ENCODE measurements at places on chromosomes 11 and 22.

DNA sequence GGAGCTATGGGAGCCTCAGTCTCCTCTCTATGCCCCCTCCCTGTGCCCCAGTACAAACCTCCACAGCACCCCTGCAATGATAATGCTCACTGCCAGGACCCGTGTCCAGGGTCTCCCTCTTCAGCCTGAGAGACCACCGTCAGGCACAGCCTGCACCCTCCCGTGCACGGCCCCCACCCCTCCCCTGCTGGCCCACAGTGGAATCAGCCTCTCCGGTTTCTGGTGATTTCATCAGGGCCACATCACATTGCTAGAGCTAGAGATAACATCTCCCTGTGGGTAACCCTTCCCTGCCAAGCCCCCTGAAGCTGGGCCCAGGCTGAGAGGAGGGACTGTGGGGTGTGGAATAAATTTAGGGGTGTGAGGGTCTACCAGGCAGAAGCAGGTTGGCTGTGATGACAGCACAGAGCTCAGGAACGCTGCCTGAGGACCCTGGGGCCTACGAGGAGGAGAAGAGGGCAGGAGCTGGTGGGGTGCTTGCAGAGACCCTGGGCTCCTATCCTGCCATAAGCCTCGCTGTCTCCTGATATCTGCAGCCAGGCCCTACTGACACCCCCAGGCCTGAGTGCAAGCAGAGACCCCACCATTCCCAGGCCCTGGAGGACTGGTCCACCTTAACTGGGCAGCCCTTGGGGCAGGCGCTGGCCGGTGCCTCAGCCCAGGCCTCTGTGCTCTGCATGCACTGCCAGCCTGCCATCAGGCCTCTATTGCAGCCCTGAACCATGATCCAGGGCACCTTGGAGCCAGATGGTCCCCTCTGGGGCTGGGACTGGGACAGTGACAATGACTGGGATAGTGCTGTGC is at the start of gene KLHDC7B:
Gene KLHDC7B (plus strand): TSS at position 378 of the 804 bp plus-strand sequence. CDS start 345 bp downstream, at position 723.
- no peak for DNase-seq

GRCh38 chr22:42863349-42863961 is 6.4 kb upstream of the ARFGAP3 start:
- no peak for DNase-seq

DNA sequence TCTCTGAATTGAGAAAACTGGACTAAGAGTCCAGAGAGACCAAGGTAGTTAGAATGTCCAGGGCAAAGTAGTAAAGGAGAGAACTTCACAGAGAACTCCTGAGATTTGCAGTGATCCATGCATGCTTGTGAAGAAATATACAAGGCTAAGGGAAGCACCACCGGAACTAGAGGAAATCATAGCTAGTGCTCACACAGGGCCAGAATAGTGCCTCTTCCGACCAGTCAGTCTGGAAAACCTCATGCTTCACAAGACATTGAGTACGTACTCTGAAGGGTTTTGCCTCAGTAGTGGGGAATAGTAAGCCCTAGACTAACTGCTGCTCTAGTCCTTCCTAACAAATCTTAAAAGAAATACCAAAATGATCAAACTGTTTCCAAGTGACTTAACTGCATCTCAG is 108.0 kb downstream of the LRRC32 start:
- no peak for DNase-seq

DNA sequence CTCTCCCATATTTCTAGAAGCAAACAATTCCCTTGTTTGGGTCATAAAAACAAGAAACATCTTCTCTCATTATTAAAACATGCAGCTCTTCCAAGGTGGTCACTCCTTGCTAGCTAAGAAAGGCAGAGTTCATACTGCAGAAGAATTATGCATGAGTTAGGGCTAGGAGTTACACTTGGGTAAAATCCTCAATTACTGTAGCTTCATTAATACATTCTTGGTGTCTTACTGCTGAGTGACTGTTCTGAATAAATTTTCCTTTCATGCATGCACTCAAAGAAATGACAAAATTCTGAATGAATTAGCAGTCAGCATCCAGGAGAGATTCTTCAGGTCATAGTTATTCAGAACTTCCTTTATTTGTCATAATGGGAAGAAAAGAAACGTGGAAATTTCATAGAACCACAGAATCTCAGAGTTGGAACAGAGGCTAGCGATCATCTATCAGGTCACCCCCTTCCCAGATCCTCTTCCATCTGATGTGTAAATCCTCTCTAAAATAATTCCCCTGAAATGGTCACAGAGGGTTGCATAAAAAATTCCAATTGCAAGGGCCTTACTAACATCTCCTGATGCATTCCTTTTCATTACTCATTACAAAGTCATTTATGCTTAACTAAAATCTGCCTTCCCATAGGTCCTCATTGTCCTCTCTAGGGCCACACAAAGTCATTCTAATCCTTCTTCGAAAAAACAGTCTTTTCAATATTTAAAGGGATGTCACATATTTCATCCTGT is 771.5 kb downstream of the DLG2 start:
- DNase-seq, result no peak

DNA sequence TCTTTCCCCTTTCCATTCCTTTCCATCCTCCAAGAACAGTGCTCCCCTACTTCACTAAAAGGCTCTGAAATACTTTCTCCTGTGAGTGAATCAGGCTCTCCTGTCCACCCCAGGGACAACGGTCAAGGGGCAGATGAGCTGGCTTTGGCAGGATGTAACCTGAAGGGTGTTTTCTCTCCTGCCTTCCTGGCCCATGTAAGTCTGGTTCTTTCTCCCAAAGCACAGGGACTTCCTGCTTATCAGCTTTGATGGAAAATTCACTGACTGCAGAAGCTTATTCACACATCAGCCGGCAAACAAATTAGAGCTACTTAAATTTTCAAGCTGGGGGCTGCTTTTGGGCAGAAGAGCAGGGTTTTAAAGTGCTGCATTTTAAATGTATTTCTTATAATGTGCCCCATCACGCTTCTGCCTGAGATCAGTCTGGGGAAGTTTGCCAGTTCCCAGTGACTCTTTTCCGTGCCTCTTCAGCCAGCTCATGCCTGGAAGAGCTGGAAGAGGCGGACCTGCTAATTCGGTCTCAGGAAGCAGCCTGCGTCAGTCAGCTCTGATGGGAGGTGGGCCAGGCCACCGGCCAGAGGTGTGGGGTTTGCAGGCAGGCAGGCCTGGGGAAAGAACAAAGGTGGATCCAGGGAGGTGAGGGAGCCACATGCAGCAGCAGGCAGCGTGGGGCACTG is 140.4 kb upstream of the TBCEL start:
- no peak for DNase-seq

- no peak for DNase-seq
Measured at GRCh38 chr22:46577368-46578249, 40.2 kb upstream of the CELSR1 start.

- DNase-seq, result no peak
Measured at GRCh38 chr11:72135891-72136683, 562 bp downstream of the FOLR3 start.

DNA sequence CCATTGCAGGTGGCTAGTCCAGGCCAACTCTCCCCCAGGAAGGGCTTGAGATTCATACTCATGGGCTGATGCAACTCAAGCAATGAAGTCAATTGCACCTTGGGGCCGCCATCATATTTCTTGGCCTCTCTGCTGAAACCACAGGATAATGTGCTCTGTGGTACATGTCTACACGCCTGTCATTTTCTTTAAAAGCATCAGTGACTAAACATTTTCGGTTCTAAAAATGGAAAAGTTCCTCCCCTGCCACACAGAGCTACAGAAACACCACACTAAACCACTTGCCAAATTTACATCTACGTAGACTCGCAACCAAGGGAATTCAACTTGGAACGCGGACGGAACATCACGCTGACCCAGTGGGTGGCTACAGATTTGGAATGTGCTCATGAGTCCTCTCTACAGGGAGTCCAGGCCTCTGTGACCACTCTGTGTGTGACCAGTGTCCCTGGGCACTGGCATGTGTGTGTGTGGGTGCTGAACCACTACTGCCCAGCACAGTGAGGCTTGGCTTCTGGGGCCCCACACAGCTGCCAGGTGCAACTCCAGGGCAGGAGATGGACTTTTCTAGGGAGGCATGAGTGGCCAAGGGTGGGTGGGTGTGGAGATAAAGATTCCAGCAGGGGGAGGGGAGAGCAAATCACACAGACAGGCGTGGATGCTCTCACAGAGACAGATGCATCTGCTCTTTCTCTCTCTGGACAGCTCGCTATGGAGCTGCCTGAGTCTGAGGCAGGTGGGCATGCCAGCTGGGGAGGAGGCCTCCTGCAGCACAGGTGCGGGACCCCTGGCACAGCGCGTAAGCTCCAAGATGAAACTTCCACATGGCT is 261.9 kb downstream of the CTTN start:
- no peak for DNase-seq

DNA sequence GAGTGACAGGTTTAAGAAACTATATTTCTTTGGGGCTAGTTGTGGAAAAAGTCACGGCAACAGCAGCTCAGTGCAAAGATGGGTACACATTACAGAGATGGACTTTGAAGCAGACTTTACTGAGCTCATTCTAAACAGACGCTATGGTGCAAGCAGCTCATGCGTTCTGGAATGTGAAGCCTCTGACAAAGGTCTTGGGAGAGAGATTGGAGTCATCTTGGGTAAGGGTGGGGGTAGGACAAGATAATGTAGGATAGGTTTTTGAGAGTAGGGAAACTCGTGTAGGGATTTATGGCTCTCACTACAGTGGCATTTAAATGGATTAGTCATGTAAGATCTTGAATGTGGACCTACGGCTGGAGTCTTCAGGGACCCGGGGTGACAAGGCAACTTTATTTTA is 36.2 kb upstream of the CLMP start:
- no peak for DNase-seq

DNA sequence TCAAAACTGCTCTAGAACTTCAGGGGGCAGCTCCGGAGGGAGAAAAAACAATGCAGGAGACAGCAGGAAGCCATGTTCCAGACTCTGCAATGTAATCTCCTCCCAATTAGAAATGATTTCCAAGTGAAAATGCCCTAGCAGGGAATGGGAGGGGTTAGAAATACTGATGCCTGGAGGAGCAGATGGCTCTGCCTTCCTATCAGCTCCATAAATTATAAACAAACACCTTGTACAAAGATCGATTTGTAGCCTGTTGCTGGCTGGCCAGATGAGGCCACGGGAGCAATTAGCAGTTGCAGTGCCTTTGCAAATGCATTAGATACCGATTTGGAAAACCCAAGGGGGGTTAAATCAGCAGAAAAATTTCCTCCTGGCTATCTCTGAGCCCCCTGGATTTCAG is 46.6 kb upstream of the CHRM4 start:
- DNase-seq, result no peak

GRCh38 chr22:25896098-25896497 is 154.1 kb downstream of the MYO18B start:
- DNase-seq, result no peak

GRCh38 chr22:24040946-24041345 is 29.8 kb downstream of the CABIN1 start:
- no peak for DNase-seq

DNA sequence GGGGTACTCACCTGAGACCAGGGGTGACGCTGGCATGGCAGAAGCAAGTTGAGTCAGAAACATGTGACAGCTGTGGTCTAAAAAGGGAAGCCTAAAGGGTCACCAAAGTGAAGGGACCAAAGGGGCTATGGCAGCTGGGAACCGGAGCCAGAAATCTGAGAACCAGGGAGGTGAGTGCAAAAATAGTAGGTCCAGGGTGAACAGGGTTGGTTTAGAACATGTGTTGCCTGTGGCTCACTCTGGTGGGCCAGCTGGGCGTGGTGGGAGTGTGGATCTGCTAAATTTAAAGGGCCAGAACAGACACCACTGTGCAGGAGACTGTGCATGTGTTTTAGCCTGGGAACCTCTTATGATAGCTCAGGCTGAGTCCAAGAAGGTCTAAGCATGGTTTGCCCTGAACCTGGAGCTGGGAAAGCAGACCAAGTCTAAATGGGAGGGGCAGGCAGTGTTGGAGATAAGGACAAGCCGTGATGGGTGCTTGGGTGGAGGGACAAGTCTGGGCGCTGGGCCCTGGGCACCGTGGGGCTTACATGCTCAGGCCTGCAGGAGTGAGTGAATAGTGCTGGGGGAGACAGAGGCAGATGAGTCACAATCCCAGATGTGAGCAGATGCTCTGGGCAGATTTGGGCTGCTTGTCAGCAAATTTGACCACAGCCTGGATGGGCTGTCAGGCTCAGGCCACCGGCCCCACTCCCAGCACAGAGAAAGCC is 41.4 kb upstream of the ZBED5 start:
- no peak for DNase-seq

DNA sequence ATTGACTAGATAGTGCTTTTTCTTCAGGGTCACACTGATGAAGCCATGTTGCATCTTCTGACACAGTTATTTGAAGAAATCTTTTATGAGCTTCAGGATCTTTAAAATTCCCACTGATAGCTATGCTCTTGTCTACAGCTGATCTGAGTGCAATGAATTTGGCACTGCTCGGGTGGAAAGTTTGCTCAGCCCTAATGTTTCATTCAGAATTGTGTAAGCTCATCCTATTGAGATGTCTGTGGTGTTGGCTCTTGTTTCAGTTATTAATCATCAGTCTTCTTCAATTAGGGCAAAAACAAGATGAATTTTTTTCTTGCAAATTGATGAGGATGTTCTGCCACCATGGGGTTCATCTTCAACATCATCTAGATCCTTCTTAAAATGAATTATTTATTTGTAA is 1387.0 kb upstream of the RAG2 start:
- no peak for DNase-seq

DNA sequence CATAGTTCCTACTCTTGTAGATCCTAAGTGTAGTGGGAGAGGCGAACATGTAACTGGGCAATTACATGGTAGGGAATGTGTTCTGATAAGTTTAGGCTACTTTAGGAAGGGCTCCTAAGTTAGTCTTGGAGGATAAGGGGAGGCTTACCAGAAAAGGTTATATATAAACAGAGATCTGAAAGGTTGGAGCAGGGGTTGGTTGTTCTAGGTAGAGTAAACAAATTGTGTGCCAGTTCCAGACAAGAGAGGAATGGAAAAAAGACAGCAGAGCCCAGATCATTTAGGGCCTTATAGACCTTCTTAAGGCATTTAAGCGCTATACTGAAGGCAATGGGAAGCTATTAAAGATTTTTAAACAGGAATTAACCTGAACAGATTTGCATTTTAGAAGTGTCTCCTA is 74.4 kb downstream of the TRIM44 start:
- no peak for DNase-seq

DNA sequence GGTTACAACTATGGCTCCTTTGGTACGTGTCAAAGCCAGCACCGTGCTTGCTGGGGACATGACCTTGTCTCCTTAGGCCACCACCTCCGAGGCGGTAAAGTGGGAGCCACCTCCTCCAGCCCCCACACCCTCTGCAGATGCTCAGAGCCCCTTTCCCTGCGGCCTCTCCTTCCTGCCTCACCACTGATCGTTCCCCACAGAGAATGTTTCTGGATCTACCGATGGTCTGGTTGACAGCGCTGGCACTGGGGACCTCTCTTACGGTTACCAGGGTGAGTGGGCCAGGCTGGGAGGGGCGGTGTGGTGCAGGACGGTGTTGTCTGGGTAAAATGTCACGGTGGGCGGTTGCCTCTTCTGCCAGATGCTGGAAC is 8.9 kb downstream of the SIDT2 start:
- DNase-seq, result no peak
